Retina (tissue), 1 donor: ENCODE measurements at places on chromosomes 4 and X.

DNA sequence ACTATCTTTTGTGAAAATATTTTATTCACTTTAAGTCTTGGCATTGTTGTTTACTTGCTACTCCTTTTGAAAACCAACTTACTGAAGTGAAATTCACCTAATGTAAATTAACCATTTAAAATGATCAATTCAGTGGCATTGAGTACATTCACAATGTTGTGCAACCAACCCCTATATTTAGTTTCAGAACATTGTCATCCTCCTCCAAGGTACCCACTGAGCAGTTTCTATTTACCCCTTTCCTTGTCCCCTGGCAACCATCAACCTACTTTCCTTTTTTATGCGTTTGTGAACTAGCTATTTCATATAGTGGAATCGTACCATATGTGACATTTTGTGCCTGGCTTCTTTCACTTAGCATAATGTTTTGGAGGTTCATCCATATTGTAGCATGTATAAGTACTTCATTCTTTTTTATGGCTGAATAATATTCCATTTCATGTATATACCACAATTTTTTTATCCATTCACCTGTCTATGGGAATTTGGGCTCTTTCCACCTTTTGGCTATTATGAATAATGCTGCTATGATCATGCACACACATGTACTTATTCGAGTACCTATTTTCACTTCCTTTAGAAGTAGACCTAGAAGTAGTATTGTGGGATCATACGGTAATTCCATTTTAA, 85.0 kb downstream of the WWC2 start:
- no peak for DNase-seq

- no peak for DNase-seq
Observed at GRCh38 chr4:27184508-27185155, 324.0 kb downstream of the STIM2 start.

DNA sequence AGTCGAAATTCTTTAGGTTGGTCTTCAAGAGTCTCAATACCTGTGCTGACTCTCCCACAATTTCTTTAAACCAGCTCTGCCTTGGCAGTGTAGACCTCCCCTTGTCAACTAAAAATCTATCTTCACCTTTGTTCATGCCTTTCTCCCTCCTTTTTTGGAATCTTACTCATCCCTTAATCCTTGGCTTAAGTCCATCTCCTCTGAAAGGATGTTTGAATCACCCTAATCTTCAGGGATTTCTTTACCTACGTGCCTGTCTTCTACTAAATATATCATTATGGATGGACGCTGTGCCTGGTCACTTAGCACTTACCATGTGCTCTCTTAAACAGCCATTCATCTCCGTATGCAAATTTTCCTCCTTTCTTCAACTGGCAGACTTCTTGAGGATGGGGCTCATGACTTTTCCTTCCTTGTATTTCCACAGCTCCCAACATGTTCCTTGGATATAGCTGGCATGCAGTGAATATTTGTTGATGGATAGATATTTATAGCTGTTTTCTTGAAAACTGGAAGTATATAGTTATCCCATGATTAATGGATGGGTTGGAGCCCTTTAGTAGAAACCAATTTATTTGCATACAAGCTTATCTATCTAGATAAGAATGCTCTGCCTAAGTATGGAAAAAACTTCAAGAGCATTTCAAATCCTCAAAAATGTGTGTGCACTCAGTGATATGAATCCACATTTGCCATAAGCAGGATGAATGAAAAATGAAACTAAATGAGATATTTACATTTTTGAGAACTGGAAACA, 166.6 kb downstream of the SPRY1 start:
- DNase-seq, result no peak

GRCh38 chr4:123892368-123892976, 495.9 kb downstream of the SPRY1 start:
- no peak for DNase-seq

DNA sequence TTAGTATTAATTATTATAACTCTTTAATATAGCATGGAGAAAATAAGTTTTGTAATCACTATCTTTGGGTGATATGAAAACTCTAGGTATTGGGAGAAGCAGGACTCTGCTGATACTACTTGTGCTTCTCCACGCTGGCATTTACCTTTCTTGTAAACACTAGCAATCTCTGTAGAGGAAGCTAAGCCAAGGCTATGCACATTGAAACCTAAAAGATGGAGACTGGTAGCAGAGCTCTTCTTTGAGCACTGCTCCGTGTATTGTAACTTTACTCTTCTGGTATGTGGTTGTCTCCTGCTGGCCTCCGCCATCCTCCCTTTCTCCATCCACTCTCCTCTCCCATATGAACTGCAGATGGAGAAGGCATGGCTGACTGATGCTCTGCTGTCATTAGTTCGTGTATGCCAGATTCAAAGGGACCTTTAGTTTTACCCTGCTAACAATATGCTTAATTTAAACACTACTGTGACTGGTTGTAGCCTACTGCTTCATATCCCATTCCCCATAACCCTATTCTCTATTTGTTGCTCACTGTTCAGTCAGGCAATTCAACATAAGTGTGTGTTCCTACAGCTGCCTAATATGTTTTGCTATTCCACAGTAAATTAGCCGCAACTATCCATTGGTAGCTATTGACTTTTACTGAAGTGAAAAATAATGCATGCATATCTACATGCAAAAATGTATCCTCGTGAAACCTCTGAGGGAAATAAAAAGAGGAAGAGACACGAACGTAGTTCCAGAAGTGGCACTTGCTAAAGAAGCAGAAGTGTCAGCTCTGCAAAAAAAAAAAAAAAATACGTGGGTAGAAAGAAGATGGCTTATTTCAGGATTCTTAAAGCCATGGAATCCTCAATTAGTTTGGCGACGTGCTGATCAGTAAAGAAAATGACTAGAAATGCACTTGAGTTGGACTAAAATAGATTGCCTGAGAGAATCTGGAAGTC, 55.6 kb upstream of the CCSER1 start:
- DNase-seq, result no peak
